Activated CD8-positive, alpha-beta memory T cell treated with anti-CD3 and anti-CD28 coated beads for 24 hours (primary cell): ENCODE measurements at places on chromosomes 13 and 19.

DNA sequence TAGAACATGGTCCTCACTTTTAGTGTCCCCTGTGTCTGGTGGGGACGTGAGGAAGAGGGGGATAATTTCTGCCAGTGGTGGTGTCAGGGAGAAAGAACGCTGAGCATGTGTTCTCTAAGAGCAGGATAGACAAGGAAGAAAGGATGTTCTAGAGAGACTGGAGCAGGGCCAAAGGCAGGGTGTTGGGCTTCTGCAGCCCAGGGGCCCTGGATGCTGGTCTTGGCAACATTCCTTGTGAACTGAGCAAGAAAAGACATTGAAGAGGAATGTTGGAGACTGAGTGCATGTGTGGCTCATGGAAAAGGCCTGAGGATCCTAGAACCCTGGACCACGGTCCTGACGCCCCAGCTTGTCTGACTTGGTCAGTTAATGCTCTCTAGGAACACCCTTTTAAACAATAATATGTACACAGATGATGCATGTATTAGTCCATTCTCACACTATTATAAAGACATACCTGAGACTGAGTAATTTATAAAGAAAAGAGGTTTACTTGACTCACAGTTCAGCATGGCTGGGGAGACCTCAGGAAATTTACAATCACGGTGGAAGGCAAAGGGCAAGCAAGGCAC, 33.6 kb upstream of the SLC10A2 start:
- no peak for DNase-seq

- DNase-seq = no peak
Measured at GRCh38 chr13:80866921-80867320, 526.0 kb upstream of the SPRY2 start.

DNA sequence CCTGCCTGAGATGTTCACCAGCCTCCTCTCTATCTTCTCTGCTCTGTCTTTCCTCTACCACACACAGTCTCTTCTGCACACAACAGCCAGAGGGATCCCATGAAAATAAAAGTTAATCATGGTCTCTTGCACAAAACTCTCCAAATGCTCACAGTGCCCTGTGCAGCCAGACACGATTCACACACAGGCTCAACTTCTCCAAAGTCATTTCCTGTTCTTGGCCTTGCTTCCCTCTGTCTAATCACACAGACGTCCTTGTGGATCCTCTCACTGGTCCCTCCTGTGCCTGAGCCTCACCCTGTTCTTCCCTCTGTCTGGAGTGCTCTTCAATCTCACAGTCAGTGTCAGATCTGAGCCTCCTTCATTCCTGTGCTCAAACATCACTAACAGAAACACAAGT, 7.8 kb downstream of the SIGLEC12 start:
- DNase-seq = peak; percentile 30

GRCh38 chr19:17706750-17707181, 12.5 kb upstream of the MAP1S start:
- DNase-seq = no peak

GRCh38 chr19:14554382-14554812, 17.5 kb downstream of the NDUFB7 start:
- no peak for DNase-seq

- DNase-seq = peak; percentile 88
Measured at GRCh38 chr19:17873786-17874757, 2.3 kb downstream of the SLC5A5 start.

- DNase-seq = peak; percentile 90
Measured at GRCh38 chr19:11355160-11356073, at the start of gene PLPPR2. Gene PLPPR2 (plus strand): TSS chr19:11355432. CDS start chr19:11357674, 2,242 bp downstream.

DNA sequence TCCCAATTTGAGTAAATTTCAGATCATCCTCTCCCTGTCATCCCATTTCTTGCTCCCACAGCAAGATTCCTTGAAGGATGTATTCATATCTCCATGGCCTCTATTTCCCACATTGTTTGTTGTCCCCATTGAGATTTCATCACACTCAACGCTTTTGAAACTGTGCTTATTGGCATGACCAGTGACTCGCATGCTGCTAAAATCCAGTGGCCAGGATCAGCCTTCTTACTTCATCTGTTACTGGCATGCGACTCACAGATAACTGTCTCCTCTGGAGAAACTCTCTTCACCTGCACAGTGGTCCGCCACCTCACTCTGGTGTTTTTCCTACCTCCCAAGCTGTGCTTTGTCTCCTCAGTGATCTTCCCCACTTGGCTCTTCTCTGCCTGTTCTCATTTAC, 95.8 kb downstream of the WASF3 start:
- no peak for DNase-seq

DNA sequence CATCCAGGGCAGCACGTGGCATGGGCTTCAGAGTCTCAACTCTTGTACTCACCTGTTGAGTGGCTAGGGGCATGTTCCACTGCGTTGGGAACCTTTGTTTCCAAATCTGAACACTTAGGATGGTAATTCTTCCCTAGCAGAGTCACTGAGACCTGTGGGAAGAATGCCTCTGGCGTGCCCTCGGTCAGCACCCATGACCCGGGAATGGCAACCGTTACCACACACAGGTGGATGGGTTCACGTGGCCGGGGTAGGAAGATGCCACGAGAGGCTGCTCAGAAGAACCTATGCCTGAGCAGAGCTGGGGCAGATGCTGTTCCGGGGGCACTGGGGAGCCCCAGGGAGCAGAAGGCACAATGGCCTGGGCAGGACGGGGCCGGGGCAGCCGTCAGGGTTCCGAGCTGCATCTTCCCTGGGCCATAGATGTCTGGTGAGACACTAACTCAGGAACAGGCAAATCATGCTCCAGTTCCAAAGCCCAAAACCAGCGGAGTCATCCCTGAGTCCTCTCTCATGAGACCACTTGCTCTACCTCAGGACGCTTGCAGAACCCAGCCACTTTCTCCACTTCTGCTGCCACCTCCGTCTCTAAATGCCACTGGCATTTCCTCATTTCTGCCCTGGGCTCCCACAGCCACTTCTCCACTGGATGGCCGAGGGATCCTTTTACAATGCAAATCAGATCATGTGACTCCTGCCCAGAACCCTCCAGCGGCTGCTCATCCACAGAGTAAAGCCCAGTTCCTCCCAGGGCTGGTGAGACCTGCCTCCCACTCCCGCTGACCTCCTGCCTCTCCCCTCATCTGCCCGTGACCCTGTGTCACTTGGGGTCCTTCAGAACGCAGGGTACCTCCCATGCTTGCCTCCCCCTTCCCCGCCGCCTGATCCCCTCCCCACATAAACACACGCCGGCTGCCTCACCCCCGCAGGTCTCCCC, 36.7 kb downstream of the FAM124A start:
- DNase-seq = no peak

GRCh38 chr13:18232298-18232993, 949.2 kb downstream of the TUBA3C start:
- DNase-seq = no peak

- DNase-seq = no peak
Measured at GRCh38 chr13:44769686-44770085, 193.6 kb upstream of the TSC22D1 start.

- DNase-seq = no peak
Measured at GRCh38 chr13:57045826-57046546, 94.7 kb upstream of the PRR20A start.

- DNase-seq = no peak
Measured at GRCh38 chr19:47663911-47664771, 49.1 kb upstream of the EHD2 start.

GRCh38 chr13:71605744-71606143, 261.3 kb downstream of the DACH1 start:
- DNase-seq = no peak

DNA sequence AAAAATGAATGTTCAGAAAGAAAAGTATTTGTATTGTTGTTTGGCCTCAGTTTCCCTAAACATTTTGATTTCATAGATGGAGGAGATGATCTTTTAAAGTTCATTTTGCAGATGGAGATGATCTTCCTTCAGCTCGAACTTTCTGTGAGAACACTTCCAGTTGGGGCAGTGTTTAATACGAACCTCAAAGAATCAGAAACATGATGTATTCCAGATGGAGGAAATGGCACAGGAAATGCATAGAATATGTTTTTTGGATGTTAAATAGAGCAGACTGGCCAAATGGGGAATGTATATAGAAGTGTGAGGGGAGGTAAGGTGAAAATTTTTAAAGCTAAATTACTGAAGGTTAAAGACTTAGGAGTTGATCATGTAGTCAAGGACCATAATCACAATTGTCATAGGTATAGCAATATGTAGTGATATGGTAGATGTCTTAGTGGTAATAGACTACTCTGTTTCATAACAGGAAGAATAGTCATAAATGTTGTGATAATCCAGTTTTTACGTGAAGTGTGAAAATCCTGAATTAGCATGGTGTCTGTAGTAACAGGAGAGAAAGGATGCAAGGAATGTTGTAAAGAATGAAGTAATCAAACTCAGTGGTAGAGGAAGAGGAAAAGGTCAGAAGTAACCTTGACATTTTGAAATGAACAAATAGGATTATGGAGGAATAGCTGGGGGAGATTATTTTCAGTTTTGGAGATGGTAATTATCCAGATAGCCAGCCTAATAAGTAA, 5.1 kb downstream of the RAP2A start:
- no peak for DNase-seq

DNA sequence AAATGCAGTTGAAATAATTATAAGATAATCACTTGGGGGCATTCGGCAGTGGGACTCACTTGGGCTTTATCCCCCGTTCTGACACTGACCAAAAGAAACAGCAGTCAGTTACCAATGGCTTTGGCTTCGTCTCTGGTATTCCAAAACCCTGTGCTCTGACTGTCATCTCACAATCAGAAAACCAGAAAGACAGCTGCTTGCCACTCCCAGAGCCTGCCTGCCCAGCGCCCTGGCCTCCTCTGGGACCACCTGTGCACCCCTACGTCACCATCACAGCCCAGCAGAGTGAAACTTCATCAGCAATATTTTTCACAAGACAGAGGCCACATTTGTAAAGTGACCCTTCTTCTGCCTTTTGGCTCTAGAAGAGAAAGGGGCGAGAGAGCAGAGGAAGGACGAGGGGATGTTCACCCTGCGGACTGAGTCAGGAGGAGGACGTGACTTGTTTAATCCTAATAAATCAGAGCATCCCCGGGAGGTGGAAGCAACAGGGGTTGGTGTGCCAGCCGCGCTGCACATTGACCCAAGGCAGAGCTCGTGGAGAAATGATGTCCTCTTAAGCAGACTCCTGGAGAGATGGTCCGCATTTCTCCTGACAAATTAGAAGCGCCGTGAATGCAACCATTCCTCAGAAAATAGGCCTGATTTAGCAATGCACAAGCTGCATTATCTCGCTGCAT, 397.8 kb upstream of the ZNF507 start:
- no peak for DNase-seq

DNA sequence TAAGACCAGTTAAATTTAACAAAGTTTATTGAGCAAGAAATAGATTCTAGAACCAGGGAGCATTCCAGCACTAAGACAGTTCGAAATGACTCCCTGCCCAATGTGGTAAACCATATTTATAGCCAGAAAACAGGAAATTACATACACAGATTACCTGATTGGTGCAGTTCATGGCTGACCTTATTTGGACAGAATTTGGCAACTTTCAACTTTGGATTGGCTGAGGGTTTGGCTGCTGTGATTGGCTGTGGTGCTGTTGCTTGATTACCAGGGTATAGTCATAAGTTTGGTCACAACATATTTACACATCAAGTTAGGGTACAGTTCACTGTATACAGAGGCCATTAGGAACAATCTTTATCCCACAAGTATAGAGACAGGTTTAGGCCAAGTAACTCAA, 984.8 kb upstream of the MIR17HG start:
- DNase-seq = no peak

DNA sequence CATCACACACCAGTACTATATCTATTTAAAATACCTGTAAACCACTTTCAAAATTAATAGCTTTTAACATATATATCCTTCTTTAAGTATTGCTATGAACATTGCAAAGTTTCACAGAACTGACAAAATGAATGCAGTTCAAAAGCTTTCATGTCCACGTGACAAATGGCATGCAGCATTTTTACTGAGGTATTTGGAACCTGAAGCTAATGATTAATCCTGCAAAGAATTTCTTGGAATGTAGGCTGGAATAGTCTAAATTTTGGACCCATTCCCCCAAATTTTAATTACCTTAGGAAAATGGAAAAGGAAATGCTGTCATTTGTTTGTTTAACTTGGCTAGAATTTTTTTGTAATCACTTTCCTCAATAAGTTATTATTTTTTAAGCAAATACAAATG, 423.8 kb upstream of the GPC6 start:
- DNase-seq = no peak

GRCh38 chr19:37594982-37595382, 306 bp downstream of the ZNF540 start:
- no peak for DNase-seq

- peak; percentile 94 for DNase-seq
Measured at GRCh38 chr13:45417790-45418534, at the start of gene SLC25A30. Gene SLC25A30 (minus strand): TSS chr13:45418373. CDS start chr13:45411425, 6,948 bp downstream.

DNA sequence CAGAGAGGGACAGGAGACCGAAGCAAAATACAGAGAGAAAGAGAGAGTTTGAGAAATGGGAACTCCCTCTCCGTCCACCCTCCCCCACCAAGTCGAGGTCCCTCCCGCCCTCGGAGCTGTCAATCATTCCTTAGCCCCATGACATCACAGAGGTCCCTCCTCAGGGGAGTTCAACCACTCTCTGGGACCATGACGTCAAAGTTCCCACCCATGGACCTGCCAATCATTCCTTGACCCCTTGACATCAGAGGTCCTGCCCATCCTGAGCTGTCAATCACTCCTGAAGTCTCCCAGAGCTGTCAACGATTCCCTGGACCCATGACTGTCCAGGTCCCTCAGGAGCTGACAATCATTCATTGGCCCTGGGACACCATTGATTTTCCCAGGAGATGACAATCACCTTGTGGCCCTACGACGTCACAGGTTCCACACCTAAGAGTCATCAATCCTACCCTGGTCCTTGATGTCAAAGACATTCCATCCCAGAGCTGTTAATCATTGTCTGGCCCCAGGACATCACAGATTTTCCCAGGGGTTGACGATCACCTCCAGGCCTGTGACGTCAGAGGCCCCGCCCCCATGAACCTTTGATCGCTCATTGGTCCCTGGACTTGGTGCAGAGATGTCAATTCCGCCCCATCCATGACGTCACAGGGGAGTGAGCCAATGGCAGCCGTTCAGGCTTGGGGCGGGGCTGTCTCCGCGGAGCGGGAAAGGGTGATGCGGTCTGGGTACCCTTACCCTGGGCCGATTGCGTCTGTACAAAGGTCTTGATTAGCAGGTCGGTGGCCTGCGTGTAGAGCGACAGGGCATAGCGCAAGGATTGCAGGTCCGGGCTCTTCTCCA, 61.7 kb downstream of the COLGALT1 start:
- no peak for DNase-seq

- DNase-seq = peak; percentile 91
Measured at GRCh38 chr19:54464630-54465425, 1.2 kb upstream of the LENG9 start.

GRCh38 chr13:57612568-57612967, 19.0 kb upstream of the PCDH17 start:
- no peak for DNase-seq

DNA sequence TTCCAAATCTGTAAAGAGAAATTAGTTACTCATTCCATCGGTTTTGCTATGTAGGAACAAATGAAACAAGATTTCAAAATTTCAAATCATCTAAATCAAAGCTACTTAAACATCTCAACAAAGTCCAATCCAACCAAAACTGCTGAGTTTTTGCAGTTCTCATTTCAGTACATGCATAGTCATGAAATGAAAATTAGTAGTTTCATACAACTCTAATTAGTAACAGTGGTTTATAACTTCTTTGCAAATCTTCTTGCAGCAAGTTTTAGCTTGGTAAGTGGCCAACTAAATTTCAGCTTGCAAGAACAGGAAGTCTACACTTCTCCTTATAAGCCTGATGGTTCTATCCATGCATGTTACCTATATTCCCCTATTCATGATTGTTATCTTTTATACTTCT, 75.6 kb downstream of the SPRY2 start:
- DNase-seq = no peak
